ENCODE measurements at places on chromosomes 1 and 21.
A peak's percentile ranks its signal among the peaks of the same experiment; 100 is the strongest.

- DNase-seq, result no peak
Measured at GRCh38 chr1:178358456-178358855, 138.3 kb downstream of the CLEC20A start.

GRCh38 chr1:46303872-46304326 is 401 bp downstream of the UQCRH start:
- DNase-seq, result no peak

- DNase-seq, result no peak
Measured at GRCh38 chr1:16984717-16985116, 4.3 kb upstream of the MFAP2 start.

- peak; percentile 59 for DNase-seq
Measured at GRCh38 chr1:54671985-54672608, 30.5 kb downstream of the MROH7 start.

- DNase-seq, result no peak
Measured at GRCh38 chr1:42164551-42165420, at the start of gene GUCA2A. Gene GUCA2A, minus strand, starts transcription at chr1:42164745. Its CDS starts 33 bp downstream, at chr1:42164712.

- DNase-seq, result no peak
Measured at GRCh38 chr1:10900691-10901090, 104.2 kb upstream of the CASZ1 start.

- DNase-seq, result no peak
Measured at GRCh38 chr1:81833722-81834121, 33.0 kb downstream of the ADGRL2 start.

DNA sequence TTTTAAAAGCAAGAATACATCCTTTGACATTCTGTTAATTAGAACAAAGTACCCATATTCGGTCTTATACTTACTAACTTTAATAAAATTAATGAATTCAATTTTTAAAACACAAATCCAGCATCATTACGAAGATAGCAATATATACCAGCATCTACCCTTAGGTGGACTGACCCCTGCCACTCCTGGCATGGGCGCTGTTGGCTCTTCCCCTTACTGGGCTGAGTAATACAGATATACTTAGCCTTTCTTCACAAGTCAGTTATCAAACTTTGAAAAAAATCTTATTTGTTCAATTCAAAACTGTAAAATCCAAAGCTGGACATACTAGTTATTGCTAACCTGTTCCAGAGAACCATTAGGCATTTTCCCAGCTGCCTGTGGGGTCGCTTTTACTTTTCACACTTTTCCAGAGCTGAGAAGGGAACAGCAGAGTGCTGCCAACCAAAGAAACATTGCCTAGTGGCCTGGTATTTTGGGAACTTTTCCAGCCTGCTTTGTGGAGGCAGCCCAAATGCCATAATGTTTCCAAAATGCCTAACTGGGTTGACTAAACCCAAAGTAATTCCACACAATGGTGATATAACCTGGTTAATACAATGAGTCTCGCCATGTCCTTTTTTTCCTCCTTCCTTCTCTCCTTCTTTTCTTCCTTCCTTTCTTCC is 424.7 kb upstream of the ADGRL2 start:
- no peak for DNase-seq

- no peak for DNase-seq
Measured at GRCh38 chr1:54481201-54481884, 66.7 kb upstream of the ACOT11 start.

GRCh38 chr1:209809611-209810010 is 3.7 kb upstream of the IRF6 start:
- DNase-seq, result no peak

GRCh38 chr1:65112811-65113210 is 35.2 kb upstream of the AK4 start:
- no peak for DNase-seq

DNA sequence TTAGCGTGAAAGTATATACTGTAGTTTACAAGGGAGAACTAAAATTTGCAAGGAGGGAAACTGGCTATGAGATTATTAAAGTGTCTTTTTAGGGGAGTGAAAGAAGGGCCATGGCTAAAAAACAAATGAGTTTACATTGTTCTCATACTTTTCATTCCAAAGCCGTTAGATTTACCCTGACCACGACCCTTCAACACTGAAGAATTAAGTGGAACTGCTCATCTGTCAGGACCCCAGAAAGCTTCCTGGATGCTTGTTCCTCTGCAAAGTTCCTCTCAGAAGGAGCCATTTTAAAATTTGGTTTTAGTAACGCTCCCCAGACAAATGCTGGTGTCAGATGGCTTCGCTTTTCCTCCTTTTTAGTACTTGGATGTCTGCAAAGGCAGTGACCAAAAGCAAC is 82.7 kb upstream of the ZBTB18 start:
- no peak for DNase-seq

DNA sequence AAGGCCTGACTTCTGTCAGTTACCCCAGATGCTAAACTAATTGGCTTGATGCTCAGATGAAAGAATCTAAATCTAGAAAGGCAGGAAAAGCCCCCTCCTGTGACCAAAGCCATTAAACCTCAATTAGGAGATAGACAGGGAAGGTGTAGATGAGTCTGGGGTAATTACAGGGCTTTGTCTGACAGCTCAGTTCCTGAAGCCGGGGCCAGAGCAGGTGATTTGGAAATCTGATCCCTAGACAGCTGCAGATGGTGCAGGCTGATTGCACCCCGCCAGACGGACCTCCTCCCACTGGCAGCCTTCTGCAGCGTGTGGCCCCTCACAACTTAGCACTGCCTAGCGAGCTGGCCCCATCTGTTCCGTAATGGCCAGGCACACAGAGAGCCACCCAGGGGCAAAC is 395.1 kb downstream of the HLX start:
- no peak for DNase-seq

DNA sequence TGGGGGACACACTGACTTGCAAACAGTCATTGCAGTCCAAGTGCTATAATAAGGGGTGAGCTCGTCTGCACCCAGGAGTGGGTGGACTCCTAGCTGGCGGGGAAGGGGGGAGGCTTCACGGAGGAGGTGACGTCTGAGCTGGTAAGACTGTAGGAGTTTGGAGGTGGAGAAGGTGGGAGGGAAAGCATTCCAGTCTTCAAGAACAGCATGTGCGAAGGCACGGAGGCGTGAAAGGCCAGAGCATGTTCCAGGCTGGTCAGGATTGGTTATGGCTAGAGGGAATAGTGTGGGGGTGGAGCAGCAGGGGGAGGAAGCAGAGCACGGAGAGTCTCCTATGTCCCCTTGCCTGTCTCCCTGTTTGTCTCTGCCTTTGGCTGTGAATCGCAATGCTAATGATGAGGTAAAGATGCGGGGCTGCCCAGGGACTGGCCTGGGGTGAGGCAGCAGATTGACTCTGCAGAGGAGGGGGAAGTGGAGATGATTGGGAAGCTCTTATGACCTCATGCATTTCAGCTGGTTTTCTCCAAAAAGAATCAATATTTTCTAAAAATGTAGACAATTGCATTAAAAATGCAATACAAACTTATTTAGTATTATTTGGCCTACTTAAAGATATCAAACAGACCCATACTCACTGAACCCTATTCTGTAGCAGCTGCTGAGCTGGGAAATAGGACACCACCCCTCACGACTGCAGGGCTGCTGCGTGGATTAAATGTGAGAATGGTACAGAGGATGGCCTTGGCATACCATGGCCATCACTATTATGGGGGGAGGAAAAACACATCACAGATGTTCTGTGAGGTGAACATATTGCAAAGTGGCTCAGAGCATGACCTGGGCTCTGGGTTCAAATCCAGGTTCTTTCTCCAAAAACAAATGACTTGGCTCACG is 2.6 kb upstream of the ZNF436 start:
- no peak for DNase-seq

DNA sequence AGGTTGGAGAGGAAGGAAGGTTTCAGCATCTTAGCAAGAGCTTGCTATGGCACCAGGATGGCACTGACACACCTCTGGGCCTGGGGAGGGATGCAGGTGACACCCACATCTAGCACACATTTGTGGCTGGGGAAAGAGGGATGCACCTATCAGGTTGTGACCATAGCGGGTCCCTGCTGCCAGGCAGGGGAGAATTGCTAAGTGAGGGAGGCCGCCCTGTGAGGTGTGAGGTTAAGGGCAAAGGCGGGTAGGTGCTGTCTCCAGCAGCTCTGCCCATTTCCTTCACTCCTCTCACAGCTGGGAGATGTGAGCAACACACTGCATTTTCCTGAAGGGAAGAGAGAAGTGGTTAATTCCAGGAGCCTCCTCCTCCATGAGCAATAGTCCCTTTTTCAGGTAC is 83.2 kb upstream of the TLR5 start:
- DNase-seq, result no peak

- DNase-seq, result no peak
Measured at GRCh38 chr1:219909476-219909875, 18.9 kb downstream of the SLC30A10 start.

GRCh38 chr1:154736841-154737240 is 128.9 kb upstream of the ADAR start:
- no peak for DNase-seq

DNA sequence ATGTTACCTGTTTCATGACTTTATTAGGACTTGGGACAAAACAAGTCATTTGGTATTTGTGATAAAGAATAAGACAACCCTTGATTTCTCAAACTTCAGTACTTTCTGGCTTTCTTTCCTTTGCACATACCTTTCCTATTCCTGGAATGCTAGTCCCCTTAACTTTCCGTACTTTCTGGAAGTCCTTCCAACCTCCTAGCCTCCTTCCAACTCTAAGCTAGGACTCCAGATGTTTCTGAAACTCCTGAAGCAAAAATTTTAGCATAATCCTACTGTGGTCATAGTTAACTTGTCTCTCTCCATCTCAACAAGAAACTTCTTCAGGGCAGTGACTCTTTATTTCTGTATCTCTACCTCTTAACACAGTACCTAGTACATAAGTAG is 19.8 kb upstream of the C1orf105 start:
- no peak for DNase-seq

DNA sequence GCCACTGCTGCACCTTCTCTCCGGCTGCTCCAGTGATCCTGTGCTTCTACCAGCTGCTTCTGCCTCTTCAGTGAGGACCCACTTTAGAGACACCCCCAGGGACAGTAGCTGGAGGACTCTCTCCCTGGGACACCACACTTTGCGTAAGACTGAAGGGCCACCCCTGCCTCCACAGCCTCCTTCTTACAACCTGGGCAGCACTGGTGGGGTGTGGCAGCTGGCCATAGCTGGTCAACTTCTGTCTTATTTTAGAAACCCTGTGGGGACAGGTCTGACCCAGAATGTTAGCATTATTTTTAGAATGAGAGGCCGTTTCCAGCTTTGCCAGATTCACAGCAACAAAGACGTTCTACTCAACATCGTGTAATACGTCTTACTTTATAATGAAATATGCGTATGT is 1.1 kb upstream of the KRTAP10-9 start:
- no peak for DNase-seq

- no peak for DNase-seq
Measured at GRCh38 chr1:102434421-102434820, 437.7 kb upstream of the OLFM3 start.

DNA sequence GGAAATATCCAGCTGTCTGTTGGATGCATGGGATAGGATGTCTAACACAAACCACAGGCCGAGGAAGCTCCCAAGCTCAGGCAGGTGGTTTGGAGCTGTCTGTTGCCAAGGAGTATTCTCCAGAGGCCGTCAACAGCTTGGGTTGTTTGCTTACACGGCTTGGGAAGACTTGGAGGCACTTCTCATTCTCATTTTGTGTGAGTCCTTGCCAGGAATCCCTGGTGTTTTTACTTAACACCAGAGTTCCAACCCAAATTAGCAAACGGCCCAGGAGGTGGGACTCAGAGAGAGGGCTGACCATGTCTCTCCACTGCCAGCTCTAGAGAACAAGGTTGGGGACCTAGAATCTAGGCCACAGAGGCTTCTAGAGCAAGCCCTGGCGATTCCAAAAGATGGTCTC is 72.7 kb upstream of the FAM20B start:
- no peak for DNase-seq

GRCh38 chr1:246304484-246305259 is 202.4 kb downstream of the SMYD3 start:
- DNase-seq, result no peak

DNA sequence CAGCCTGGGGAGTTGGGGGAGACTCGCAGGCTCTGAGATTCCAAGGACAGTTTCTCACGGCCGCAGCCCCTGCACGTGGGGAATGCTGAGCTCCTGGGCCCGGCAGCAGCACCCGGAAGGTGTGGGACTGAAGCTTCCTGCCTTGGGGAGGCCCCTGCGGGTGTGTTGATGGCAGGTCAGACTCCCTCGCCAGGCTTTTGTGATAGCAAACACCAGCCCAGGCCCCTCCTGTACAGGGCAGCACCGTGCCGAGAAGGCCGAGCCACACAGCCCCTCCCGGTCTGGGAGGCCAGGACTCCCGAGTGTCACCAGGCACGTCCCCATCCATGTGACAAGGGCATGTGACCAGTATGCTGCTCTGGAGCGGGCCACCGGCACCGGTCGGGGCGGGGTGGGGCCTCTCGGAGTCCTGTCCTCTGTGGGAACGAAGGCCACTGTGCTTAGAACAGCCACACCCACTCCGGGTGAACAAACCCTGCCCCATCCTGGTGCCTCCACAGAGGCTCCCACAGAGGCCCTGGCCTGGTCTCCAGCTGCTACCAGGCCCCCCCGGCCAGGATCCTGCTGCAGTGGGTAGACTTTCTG is 31.1 kb upstream of the ARHGEF16 start:
- DNase-seq, result no peak

DNA sequence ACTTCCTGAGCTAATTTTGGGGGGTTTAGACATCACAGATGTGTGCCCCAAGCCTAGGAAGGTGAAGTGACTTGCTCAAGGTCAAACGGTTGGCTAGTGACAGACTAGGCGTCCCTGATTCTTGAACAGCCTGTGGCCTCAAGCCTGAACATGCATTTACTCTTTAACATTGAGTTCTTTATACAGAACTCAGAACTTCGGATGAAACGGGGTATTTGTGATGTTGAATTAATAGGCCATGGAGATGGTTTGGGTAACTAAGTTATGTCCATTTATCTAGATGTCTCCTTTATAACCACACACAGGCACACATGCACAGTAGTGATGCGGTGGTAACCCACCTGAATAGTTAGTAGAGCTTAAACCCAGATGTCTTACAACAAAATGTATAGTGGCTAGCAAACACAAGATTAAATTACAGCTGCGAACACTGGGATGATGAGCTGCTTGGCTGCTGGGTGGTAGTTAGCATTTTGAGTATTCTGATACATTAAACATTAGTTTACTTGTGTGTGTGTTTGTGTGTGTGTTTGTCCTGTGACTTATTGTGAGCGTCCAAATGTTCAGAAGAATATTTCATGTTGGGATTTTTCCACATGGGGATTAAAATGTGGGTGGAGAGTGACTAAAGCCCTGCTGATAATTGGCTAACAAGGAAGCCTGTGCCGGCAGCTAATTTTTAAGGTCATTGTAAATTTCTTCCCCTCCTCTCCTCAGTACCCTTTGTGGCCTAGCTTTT is 2.3 kb downstream of the ATP1A1 start:
- no peak for DNase-seq

DNA sequence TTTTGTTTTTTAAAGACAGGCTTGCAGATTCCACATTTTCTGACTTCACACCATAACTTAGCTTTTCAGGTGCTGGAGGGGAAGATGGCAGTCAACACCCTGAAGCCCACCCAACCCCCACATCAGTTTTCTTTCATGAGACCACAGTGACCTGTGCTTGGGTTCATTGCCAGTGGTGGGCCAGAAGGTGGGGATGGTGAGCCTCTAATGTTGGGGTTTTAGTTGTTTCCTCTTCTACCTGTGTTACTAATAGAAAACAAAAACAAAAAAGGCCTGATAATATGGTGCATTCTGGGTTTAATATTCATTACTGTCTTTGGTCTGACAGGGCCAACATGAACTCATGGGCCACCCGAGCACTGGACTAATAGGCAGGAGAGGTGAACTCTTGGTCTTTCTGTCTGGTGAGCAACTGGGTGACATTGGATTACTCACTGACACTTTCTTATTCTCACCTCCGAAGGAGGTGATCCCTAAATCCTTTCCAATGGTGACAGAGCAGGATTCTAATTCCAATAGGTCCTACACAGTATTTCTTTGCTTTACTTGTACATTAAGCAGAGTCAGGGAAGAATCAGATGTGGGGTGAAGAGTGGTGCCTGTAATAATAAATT is 132.8 kb downstream of the CLIC6 start:
- DNase-seq, result no peak

Measured in activated T-cell treated with anti-CD3 and anti-CD28 coated beads, Interleukin-2, amount 50 U/mL, for 1 hour (primary cell).